ENCODE measurements at places on chromosomes 2 and 18. TPM values are rescaled to one million over a fixed set of nuclear protein-coding genes. Genes with fewer than 3 reads are reported as not detected.

CBLN2 gene
- total RNA-seq: 0.52 TPM

PSMD14 gene
- total RNA-seq: 36.0 TPM

AP1S3 gene
- total RNA-seq: 1.0 TPM

GAREM1 gene
- total RNA-seq: 5.2 TPM

CTDP1 gene
- 9.4 TPM for total RNA-seq

MEP1B gene
- not detected for total RNA-seq

IKZF2 gene
- 4.2 TPM for total RNA-seq

PID1 gene
- total RNA-seq: 25.1 TPM

ACVR2A gene
- 63.2 TPM for total RNA-seq

SERPINB2 gene
- not detected for total RNA-seq

ZNF804A gene
- under 0.01 TPM for total RNA-seq

FAP gene
- total RNA-seq: 70.5 TPM

COPS7B gene
- total RNA-seq: 10.4 TPM

LOXL3 gene
- 8.4 TPM for total RNA-seq

TSPYL6 gene
- total RNA-seq: not detected

CGREF1 gene
- 2.1 TPM for total RNA-seq

MTCL1 gene
- total RNA-seq: 12.5 TPM

GAL3ST2 gene
- not detected for total RNA-seq

KLHL30 gene
- total RNA-seq: 18.3 TPM

ST6GAL2 gene
- 3.1 TPM for total RNA-seq

LHCGR gene
- total RNA-seq: 4.2 TPM

ANTXR1 gene
- total RNA-seq: 86.6 TPM

ALK gene
- 0.52 TPM for total RNA-seq

C2orf81 gene
- 0.52 TPM for total RNA-seq

BCL11A gene
- 4.2 TPM for total RNA-seq

Data from skeletal muscle tissue (tissue), 5 donors.